ENCODE measurements at places on chromosomes 3 and 15.

GRCh38 chr3:159852266-159852665 is 136.4 kb upstream of the IL12A start:
- no peak for DNase-seq

GRCh38 chr15:70435872-70436271 is 327.5 kb downstream of the UACA start:
- no peak for DNase-seq

GRCh38 chr3:181103605-181104004 is 114.1 kb upstream of the DNAJC19 start:
- DNase-seq: no peak

DNA sequence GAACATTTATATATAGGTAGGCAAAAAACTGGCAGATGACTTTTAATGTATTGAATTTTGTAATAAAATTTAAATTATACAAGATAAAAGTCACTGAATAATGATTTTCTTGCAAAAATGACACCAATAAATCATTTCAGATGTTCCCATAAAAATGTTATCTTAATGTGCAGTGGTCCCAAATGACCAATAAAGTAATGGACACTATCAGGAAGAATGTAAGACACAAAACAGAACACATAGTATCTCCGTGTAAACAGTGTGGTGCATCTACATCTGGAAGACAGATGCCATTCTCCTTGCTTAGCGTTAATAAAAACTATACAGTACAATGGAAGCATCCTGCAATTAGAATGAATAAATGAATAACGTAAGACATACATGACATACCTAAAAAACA is 41.5 kb downstream of the FGF7 start:
- DNase-seq: no peak

GRCh38 chr3:30356866-30357753 is 249.3 kb upstream of the TGFBR2 start:
- no peak for DNase-seq

GRCh38 chr15:32706704-32707103 is 11.1 kb upstream of the GREM1 start:
- DNase-seq: no peak

DNA sequence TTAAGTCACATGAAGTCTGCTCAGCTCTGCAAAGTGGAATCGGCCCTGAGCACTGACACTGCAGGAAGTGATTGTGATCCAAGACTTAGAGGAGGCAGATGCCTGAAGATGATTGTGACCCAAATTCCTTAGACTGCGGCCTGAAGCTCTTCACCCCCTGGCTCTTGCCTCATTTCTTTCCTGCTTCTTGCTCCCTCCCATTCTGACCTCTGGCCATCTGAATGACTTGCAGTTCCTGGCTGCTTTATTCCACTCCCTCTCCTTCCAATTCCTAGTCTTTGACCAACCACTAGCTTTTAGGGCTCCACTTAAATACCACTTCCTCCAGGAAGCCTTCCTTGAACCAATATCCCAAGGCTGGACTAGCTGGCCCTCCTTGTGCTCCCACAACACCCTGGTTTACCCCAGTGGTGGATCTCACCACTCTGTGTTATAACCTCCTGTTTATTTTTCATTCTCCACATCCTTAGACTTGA is 9.9 kb upstream of the EPB42 start:
- DNase-seq: no peak

- no peak for DNase-seq
Measured at GRCh38 chr3:21464746-21465145, 286.3 kb downstream of the ZNF385D start.

DNA sequence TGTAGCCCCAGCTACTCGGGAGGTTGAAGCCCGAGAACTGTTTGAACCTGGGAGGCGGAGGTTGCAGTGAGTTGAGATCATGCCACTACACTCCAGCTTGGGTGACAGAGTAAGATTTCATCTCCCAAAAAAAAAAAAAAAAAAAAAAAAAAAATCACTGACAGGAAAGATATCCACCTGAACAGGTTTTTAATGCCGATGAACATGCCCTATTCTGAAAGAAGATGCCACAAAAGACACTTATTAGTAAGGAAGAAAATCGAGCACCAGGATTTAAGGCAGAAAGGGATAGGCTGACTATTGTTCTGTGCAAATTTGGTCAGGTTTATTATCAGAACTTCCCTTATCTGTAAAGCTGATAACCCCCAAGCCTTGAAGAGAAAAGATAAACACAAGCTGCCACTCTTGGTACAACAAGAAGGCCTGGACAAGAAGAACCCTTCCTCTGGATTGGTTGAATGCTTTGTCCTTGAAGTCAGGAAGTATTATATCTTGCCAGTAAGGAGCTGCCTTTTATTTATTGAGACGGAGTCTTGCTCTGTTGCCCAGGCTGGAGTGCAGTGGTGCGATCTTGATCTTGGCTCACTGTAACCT is 2.7 kb upstream of the PARP16 start:
- DNase-seq: no peak

- no peak for DNase-seq
Measured at GRCh38 chr3:139534992-139535879, 4.3 kb downstream of the RBP1 start.

- DNase-seq: no peak
Measured at GRCh38 chr3:45026957-45027356, 854 bp downstream of the CLEC3B start.

- no peak for DNase-seq
Measured at GRCh38 chr3:77536038-77536775, 496.3 kb downstream of the ROBO2 start.

DNA sequence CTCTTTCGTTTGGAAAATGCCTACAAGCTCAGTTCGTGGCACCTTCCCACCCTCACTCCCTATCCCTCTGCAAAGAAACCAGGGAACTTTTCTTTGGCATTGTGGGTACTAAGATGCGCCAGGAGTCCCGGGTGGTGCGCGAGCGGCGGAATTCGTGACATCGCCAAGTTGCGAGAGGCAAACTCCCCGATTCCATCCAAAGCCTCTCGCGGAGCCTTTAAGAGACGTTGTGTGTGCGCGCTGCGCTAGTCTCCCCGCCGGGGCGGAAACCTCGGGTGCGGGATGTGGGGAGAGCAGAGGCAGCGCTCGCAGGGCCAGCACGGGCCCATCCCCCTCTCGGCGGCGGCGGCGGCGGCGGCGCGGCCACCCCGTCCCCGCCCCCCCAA is 443 bp upstream of the NR2F2 start:
- no peak for DNase-seq

DNA sequence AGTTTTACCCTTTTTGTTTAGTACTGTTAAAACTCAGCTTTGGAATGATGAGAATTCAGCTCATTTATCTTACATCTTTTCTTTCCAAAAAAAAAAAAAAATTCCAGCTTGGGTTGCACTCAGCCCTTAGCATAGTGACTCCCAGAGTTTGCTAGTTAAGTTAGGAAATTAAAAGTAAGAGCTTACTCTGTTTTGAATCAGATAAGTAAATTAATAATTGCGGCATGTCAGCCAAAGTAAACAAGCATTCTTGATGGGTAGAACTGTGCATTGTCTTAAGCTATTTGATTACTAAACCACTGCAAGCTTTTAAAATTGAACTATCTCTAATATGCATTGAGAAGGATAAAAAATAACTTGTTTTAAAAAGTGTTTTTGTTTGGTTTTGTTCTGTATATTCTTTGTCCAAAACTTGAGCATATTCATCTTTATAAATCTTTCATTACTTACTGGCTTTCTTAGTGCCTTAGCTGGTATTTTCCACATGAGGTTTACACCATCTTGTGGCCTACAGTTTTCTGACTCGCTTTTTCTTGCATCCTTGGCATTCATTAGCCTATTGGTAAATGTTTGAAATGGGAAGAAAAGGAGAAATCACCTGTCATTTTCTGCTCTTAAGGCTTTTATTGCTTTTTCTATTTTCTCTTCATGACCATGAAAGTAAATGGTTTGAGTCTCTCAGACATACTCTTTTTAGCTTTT is 107.6 kb downstream of the FILIP1L start:
- no peak for DNase-seq

DNA sequence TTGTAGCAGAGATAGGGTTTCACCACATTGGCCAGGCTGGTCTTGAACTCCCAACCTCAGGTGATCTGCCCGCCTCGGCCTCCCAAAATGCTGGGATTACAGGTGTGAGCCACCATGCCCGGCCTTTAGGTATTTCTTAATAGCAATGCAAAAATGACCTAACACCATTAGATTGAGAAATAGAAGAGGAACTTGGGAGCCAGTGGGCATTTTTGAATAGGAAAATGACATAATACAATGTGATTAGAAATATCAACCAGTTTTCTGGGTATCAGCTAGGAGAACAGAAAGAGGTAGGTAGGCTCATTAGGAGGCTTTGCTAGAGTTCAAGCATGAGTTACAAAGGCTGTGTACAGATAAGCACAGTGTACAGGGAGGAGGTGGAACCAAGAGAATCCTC is 101.8 kb upstream of the TBC1D5 start:
- DNase-seq: no peak

DNA sequence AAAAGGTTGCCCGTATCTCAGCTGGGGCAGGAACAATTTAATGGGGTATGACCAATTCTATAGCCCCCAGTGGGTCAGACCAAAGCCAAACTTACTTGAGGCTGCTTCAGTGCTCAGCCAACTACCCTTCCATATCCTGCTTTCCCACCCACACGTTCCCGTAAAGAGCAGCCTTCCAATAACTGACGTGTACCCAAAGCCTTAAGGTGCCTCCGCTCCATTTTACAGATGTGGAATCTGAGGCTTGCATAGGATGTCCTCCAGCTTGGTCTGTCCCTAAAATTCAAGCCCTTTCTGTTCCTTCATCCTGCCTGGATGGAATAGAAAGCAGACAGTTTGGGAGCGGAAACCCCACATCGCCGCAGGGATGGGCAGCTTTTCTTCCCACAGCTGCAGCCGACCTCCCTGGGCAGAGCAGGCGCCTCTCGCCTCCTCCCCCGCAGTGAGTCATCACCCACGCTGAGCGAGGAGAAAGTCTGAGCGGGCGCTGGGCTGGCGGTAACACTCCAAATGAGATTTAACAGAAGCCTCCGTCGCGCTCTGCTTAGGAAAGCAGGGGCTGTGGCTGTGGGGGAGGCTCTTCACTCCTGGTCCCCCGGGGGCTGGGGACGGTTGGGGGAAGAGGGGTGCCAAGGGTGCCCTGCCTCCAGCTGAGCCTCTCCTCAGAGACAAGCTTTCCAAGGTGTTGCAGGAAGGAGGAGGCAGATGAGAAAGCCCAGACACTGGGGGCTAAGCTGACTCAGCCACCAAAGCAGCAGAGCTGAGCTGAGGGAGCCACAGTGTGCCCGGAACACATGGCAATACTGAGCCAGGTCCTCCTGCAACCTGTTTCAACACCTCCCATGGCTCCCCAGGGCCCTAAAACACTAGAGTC is 57.8 kb upstream of the HRH1 start:
- no peak for DNase-seq

DNA sequence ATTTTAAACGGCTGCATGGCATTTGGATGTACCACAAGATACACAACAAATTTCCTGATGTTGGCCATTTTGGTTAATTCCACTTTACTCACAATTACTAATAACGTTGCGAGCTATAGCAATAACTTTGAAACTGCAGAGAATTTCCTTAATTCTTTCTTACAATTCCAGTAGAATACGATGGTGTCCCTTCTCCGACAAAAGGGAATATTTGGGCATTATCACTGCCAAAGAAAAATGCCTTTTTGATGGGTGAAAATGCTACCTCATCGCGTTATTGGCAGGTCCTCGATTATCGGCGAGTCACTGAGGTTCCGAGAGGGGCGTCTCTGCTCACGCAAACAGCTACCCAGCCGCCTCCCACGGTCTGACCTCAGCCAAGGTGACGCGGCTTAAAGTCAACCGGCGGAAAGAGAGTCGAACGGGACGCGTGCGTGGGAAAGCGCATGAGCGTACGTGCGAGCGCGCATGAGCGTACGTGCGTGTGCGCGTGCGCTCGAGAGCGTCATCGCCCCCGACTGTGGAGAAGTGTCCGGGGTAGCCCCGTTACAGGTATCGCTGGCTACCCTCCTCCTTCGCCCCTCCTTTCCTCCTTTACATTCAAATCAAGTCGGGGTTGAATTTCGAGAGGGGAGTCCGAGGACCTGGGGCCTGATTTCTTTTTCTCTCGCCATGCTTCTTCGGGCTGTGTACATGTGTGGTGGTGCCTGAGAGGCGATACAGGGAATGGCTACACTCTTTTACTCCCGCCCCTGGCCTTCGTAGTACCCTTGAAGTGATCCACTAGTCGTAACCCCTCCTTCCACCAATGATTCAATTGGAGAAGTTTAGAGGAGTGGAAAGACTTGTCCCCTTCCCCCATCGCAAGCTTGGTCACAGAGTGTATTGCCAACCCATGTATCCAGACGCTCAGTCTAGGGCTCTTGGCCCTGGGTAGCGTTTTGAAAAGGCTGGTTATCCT is at the start of gene OXSM:
Gene OXSM (plus strand): TSS at position 495 of the 961 bp plus-strand sequence. CDS start 931 bp downstream, outside the sequence.
- DNase-seq: peak; percentile 85

DNA sequence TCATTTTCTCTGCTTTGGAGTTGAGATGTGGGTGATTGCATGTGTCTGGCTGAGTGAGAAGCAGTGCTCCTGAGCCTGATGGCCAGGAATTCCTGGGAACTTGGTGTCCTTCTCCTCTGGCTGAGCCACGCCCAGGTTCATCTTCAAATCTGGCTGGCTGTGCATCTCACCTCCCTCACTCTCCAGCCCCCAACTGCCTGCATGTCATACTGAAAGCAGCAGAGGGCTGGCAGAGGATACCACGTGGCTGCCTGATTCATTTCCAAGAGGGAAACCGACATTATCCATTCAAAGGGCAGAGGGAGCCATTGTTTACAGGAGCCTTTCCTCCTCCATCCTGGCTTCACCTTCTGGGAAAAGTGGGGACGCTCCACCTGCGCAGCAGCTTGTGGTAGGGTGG is 57.4 kb downstream of the ABHD5 start:
- no peak for DNase-seq

- no peak for DNase-seq
Measured at GRCh38 chr3:161443921-161444693, 52.5 kb upstream of the OTOL1 start.

- no peak for DNase-seq
Measured at GRCh38 chr3:172478116-172478515, 29.9 kb upstream of the GHSR start.

DNA sequence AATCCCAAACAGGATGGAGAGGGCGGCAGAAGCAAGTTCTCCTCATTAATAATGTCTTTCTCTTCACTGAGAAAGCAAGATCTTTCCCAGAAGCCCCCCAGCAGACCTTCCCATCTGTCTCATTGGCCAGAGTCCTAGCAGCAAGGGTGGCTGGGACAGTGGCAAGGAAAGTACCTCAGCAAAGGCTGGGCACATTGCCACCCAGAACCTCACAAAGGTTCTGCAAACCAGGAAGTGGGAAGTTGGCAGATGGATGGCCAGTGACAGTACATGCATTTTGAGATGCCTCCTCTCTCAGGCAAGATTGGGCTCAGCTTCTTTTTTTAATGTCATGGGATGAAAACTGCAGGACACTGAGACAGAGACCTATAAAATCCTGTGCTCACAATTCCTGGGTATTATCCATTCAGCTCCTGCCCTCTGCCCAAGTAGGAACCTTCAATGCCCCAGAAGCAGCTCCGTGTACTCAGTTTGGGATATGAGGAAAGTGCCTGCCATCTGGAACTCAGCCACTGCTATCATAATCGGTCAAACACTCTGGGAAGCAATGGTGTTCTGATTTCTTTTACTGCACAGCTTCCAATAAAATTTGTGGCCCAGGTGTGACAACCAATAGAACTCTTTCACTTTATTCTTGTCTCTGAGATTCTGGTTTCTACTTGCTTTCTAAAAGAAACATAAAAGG is 25.5 kb downstream of the DPH3 start:
- DNase-seq: no peak

Data from T-cell (primary cell).